ENCODE measurements at places on chromosomes 7 and 10. TPM values are rescaled to one million over a fixed set of nuclear protein-coding genes. Genes with fewer than 3 reads are reported as not detected.

C10orf95 gene
- not detected for total RNA-seq

FFAR4 gene
- not detected for total RNA-seq

GPR158 gene
- total RNA-seq: 2.1 TPM

GSTO2 gene
- total RNA-seq: 0.38 TPM

UTF1 gene
- not detected for total RNA-seq

RPP38 gene
- 14.3 TPM for total RNA-seq

MSMB gene
- not detected for total RNA-seq

SPDYE11 gene
- total RNA-seq: not detected

LBX1 gene
- 1.7 TPM for total RNA-seq

FOXI2 gene
- not detected for total RNA-seq

KIN gene
- total RNA-seq: 11.1 TPM

MEOX2 gene
- 0.06 TPM for total RNA-seq

DGKI gene
- total RNA-seq: 4.2 TPM
